Choroid plexus epithelial cell (primary cell): ENCODE measurements at places on chromosomes 1 and 21.

- peak; percentile 26 for DNase-seq
Observed at GRCh38 chr1:21539933-21540332, 30.7 kb downstream of the ALPL start.

DNA sequence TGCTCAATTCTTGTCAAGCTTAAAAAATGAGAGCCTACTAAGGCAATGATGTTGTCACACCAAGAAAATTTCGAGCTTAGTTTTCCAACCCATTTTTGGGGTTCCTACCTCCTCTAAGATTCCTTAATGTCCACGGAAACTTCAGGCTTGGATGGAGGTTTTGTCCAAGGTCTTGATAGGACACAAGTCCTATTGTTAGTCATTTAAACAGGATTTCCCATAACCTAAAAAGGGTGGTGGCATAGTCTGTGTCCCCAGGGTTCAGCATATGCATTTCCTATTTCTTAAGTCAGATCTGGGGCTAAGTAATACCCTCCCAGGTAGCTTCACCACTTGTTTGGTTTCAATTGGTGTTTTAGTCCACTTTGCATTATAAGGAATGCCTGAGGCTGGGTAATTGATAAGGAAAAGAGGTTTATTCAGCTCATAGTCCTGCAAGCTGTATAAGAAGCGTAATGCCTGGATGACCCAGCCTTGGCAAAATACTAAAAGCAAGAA lies 10.9 kb upstream of the PADI2 start:
- DNase-seq = no peak

DNA sequence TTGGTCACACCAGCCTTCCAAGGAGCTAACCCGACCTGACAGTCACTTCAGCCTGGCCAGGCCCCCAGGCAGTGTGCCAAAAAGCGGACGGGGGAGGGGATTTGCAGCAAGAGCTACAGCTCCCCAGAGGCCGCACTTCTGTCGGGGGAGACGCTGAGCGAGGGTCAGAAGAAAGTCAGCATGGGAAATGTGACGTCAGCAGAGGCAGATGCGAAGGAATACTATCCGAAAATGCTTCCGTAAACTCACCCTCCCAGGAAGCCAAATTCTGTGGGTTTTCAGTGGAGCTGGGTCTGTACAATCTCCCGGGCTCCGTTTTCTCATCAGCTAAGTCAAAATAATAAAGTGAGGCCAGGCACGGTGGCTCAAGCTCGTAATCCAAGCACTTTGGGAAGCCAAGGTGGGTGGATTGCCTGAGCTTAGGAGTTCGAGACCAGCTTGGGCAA lies 28.5 kb upstream of the ECE1 start:
- peak; percentile 95 for DNase-seq

DNA sequence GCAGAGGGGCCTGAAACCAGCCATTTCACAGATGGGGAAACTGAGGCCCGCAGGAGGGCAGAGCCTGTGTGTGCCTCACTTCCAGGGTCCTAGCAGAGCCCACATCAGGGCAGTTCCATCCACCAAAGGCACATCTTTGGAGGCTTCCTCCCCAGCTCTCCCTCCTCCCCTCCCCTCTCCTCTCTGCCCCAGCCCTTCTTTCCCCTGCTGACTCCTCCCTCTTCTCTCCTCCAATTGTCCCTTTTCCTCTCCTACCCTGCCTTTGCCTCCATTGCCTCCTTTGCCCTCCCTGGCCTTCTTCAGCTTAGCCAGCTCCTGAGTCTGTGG lies 56.6 kb downstream of the TMEM53 start:
- DNase-seq = no peak

GRCh38 chr1:65208563-65208973 lies 60.6 kb downstream of the AK4 start:
- DNase-seq = no peak

- DNase-seq = no peak
Observed at GRCh38 chr1:210707300-210708240, 378.9 kb downstream of the HHAT start.

GRCh38 chr1:41581216-41582003 lies 96.9 kb upstream of the EDN2 start:
- DNase-seq = no peak

DNA sequence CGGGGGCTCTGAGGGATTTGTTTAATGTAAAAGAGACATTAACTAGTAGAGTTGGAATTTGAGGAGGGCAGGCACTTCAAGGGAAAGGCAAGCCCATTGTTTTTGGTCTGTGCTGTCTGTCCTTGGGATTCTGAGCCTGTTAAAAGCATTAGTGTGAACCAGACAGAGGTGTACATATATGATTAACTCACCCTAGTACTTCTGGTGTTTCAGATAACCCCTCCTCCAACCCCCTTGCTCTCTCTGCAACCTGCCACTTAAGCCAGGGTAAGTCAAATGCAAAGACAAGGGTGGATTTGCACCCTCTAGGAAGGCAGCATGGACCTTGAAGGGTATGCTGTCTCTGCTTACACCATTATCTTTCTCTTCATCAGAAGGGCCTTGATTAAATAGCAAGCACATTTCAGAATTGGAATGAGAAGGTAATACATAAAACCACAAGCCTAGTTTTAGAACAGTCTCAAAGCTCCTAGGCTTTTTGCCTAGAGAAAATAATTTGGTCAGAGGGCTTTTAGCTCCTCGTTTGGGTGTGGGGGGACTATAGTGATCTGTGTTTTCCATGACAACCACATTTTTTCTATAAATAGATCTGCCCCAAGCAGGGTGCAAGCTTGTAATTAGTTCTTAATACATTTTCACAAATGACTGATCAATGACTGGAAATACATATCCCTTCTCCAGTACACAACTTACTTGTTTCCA lies 120.7 kb upstream of the SGIP1 start:
- no peak for DNase-seq

DNA sequence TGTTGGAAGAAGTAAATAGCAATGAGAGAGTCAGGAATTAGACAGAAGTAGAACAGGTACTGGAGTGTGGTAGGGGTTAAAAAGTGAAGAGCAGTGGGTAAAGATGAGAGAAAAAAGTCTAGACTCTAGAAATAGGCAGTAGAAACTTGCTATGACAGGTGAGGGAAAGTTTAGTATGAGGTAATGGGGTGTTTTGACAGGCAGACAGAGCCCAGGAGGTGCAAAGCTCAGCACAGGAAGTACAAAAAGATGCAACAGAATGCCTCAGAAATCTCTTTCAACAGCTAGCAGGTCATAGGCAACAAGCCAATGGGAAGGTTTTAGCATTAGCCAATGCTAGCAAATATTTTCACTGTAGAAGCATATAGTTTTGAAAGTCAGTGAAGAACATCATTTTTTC lies 319.1 kb upstream of the SGIP1 start:
- peak; percentile 59 for DNase-seq

DNA sequence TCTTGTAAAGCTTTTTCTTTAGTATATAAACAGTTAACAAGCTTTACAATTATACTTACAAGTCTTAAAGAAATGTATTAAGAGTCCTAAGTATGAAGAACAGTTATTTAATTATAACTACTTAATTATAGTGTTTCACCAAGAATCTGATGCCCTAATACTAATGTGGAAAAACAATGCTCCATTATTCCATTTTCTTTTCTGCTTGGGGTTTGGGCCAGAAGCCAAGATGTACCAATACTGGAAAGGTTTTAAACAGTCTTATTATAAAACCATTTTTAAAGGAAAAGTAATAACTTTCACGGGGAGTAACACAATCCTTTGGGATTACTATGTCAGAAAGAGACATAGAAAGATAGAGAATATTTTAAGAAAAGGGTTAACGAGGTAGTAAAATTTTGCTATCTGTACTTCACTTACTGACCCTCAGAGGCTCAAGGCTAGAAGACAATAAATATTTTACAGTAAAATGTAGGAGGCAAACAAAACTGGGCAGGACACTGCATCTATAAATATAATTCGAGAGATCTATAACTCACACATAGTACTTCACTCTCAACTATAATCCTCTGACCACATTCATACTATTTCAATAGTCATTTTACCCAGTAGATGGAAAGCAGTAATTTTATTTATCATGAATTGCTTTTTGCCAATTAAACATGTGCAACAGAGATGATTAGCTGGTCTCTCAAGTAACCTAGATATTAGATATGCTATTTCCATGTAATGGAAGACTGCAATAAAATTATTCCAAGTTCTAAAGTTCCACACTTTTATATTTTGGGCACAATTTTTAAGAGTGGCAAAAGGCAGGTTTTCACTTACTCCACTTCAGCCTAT lies 63.9 kb downstream of the LTN1 start:
- no peak for DNase-seq
